Nephron progenitor cell (in vitro differentiated cells): ENCODE measurements at places on chromosomes 6 and 20.
A peak's percentile ranks its signal among the peaks of the same experiment; 100 is the strongest.

DNA sequence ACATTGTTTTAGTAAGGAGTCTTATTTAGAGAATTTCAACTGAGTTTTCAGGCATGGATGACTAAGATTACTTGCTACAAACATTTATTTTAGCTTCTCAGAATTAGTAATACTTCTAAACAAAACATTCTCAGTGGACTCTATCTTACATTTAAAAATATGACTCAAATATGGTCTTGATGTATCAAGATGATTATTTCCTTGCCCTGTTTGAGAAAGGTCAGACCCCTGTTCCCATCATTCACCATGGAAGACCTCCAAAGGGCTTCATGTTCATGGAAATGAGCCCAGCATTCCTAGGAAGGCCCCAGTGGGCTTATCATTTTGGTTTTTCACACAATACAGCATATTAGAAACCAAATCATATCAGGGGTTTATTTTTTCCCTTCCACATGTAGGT lies 24.6 kb upstream of the TRPC4AP start:
- no peak overlapping the region for H3K4me3 ChIP-seq
- no peak overlapping the region for H3K27ac ChIP-seq
- H3K4me1 ChIP-seq, result no peaks in the 10 kb centered on the region
- peaks cover 4% of the 10 kb centered on the region for H3K27me3 ChIP-seq

GRCh38 chr6:164068527-164068926 lies 654.0 kb downstream of the QKI start:
- no peak for DNase-seq
- H3K27ac ChIP-seq, result no peak overlapping the region
- no peak overlapping the region for H3K4me3 ChIP-seq
- no peaks in the 10 kb centered on the region for H3K4me1 ChIP-seq
- no peaks in the 10 kb centered on the region for H3K36me3 ChIP-seq

- H3K27me3 ChIP-seq, result no peaks in the 10 kb centered on the region
- no peak overlapping the region for H3K27ac ChIP-seq
- no peak overlapping the region for H3K4me3 ChIP-seq
- peaks cover 10% of the 10 kb centered on the region for H3K36me3 ChIP-seq
- no peaks in the 10 kb centered on the region for H3K4me1 ChIP-seq
These were observed 310.2 kb downstream of the TSHZ2 start for GRCh38 chr20:53282217-53282955.

DNA sequence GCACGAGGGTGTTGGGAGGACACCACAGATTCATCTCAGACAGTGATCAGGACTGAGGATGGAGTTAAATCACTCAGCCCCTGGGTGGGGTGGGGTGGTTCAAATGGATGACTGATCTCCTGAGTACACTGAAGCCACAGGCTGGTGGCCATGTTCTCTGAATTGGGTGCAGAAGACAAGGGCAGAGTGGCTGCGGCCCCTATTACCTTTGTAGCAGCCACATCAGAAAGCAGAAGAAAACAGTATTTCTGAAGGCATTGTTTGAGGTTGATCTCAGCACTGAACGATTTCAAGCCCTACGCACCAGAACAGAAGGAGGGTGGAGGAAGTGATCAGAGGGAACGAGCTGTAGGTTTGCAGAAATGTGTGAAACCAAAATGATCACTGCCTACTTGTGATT lies 71.6 kb downstream of the SH3BGRL2 start:
- DNase-seq, result no peak
- H3K4me1 ChIP-seq, result peaks cover 6% of the 10 kb centered on the region
- no peaks in the 10 kb centered on the region for H3K27me3 ChIP-seq
- peaks cover 10% of the 10 kb centered on the region for H3K36me3 ChIP-seq
- H3K4me3 ChIP-seq, result no peak overlapping the region

DNA sequence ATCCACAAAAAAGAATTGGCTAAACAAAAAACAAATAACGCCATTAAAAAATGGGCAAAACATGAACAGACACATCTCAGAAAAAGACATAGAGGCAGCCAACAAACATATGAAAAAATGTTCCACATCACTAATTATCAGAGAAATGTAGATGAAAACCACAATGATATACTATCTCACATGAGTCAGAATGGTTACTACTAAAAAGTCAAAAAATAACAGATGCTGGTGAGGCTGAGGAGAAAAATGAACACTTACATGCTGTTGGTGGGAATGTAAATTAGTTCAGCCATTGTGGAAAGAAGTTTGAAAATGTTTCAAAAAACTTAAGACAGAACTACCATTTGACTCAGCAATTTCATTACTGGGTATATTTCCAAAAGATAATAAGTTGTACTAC lies 430.1 kb upstream of the JAG1 start:
- no peak overlapping the region for H3K27ac ChIP-seq
- H3K4me3 ChIP-seq, result no peak overlapping the region
- DNase-seq, result no peak
- peaks cover 4% of the 10 kb centered on the region for H3K4me1 ChIP-seq

- H3K4me1 ChIP-seq, result peaks cover 5% of the 10 kb centered on the region
- H3K27ac ChIP-seq, result no peak overlapping the region
- H3K36me3 ChIP-seq, result no peaks in the 10 kb centered on the region
- no peak for DNase-seq
- no peak overlapping the region for H3K4me3 ChIP-seq
These were observed 75.4 kb upstream of the LAMA2 start for GRCh38 chr6:128807577-128807976.

- H3K4me1 ChIP-seq, result no peaks in the 10 kb centered on the region
- no peak overlapping the region for H3K27ac ChIP-seq
- DNase-seq, result no peak
- H3K4me3 ChIP-seq, result no peak overlapping the region
These were observed 90.2 kb upstream of the CDH4 start for GRCh38 chr20:61161726-61162390.

DNA sequence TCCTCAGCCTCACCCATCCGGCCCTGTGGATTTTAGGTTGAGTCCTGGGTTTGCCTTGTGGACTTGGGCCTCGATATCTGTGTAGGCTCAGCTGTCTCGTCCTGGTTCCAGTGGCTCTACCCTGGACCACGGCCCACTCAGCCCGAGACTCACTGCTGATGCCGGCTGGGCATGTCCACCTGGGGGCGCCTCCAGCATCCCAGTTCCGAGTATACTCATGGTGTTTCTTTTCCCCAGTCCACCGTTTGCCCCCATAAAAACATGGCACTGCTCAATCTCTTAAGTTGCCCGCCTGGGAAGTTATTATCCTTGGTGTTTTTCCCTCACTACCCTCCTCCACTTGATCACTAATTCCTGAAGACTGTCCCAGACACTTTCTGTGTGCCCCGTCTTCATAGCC lies 99.1 kb downstream of the ARID1B start:
- H3K4me3 ChIP-seq, result no peak overlapping the region
- no peak overlapping the region for H3K27ac ChIP-seq
- DNase-seq, result no peak
- H3K27me3 ChIP-seq, result no peaks in the 10 kb centered on the region
- peaks cover 63% of the 10 kb centered on the region for H3K4me1 ChIP-seq

DNA sequence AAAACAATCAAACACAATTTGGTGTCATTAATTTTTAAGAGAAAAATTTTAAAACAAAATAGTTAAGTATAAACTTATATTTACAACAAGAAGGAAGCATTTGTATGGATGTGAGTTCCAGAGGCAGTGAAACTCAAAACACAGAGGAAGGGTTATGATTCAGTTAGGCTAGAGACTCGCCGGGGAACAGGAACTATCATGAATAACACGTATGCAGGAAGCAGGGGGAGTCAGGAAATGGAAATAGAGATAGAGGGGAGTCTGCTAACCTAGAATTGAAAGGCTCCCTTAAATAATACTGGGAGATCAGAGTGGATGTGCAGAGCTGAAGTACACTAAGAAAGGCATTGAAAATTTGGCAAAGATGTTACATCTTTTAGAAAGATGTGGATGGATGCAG lies 14.2 kb upstream of the HLA-DRB1 start:
- no peak overlapping the region for H3K4me3 ChIP-seq
- no peak overlapping the region for H3K27ac ChIP-seq
- peaks cover 5% of the 10 kb centered on the region for H3K27me3 ChIP-seq
- H3K4me1 ChIP-seq, result no peaks in the 10 kb centered on the region
- DNase-seq, result no peak

DNA sequence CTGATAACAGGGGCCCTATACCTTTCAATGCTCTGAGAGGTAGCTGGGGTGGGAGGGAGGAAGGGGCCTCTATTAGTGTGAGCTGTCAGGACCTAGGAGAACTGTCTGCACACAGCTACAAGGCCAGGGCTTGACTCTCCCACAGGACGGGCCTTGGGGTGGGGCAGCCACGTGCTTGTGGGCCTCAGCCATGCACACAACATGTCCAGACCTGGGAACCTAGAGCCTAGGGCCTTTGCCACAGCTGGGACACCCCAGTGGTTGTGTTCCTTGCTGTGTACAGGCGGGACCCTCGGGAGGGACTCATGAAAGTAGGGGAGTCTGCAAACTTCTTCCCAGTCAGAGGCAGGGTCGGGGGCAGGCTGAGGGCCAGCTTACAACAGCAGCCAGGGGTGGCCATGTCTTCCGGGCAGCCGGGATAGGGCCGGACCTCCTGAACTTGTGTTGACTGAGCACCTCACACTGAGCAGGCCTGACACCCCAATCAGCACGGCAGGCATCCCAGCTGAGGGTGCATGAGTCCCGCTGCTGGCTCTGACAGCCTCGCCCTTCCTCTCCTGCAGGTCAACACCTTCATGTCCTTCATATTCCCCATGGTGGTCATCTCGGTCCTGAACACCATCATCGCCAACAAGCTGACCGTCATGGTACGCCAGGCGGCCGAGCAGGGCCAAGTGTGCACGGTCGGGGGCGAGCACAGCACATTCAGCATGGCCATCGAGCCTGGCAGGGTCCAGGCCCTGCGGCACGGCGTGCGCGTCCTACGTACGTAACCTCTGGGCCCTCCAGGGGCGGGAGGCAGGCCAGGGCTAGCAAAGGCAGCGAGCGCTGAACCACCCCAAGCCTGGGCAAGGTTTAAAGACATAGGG lies 41.9 kb upstream of the MRGBP start:
- H3K36me3 ChIP-seq, result no peaks in the 10 kb centered on the region
- H3K4me1 ChIP-seq, result peaks cover 16% of the 10 kb centered on the region
- DNase-seq, result peak; percentile 1
- no peak overlapping the region for H3K4me3 ChIP-seq
- H3K27me3 ChIP-seq, result peaks cover 23% of the 10 kb centered on the region

GRCh38 chr6:163661272-163661671 lies 246.8 kb downstream of the QKI start:
- H3K27ac ChIP-seq, result no peak overlapping the region
- H3K36me3 ChIP-seq, result no peaks in the 10 kb centered on the region
- H3K4me3 ChIP-seq, result no peak overlapping the region
- peaks cover 27% of the 10 kb centered on the region for H3K27me3 ChIP-seq
- no peak for DNase-seq
- H3K4me1 ChIP-seq, result peaks cover 4% of the 10 kb centered on the region

GRCh38 chr6:131117878-131118277 lies 17.4 kb upstream of the AKAP7 start:
- no peaks in the 10 kb centered on the region for H3K36me3 ChIP-seq
- H3K27ac ChIP-seq, result no peak overlapping the region
- DNase-seq, result no peak
- no peak overlapping the region for H3K4me3 ChIP-seq
- peaks cover 5% of the 10 kb centered on the region for H3K4me1 ChIP-seq

- DNase-seq, result no peak
- no peaks in the 10 kb centered on the region for H3K4me1 ChIP-seq
- no peaks in the 10 kb centered on the region for H3K36me3 ChIP-seq
- no peak overlapping the region for H3K27ac ChIP-seq
- H3K4me3 ChIP-seq, result no peak overlapping the region
- no peaks in the 10 kb centered on the region for H3K27me3 ChIP-seq
These were observed 200.5 kb upstream of the HSF2 start for GRCh38 chr6:122198922-122199321.

GRCh38 chr6:25878721-25879322 lies 4.8 kb upstream of the SLC17A3 start:
- no peak overlapping the region for H3K27ac ChIP-seq
- no peak overlapping the region for H3K4me3 ChIP-seq
- H3K4me1 ChIP-seq, result peaks cover 3% of the 10 kb centered on the region
- DNase-seq, result no peak

DNA sequence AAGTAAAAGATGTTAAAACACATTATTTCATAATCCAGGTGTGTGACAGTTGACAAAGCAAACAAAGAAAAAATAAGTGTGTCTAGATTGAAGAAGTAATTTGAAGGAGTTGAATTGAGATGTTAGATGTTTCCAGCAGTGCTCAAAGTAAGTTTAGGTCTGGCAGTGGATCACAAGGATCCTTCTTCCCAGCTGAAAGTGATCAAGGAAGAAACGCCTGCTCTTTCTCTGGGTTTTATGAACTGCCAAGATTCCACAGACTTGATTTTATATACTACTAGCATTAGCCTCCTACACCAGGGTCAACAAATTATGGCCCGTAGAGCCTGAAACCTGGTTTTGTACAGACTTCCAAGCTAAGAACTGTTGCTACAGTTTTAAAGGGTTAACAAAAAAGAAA lies 30.3 kb downstream of the STX7 start:
- H3K27me3 ChIP-seq, result peaks cover 4% of the 10 kb centered on the region
- H3K36me3 ChIP-seq, result peaks cover 10% of the 10 kb centered on the region
- peaks cover 15% of the 10 kb centered on the region for H3K4me1 ChIP-seq
- DNase-seq, result no peak
- H3K27ac ChIP-seq, result no peak overlapping the region

GRCh38 chr20:60993433-60994044 lies 258.5 kb upstream of the CDH4 start:
- H3K36me3 ChIP-seq, result no peaks in the 10 kb centered on the region
- DNase-seq, result no peak
- H3K4me1 ChIP-seq, result no peaks in the 10 kb centered on the region
- no peak overlapping the region for H3K27ac ChIP-seq
- H3K27me3 ChIP-seq, result peaks cover 46% of the 10 kb centered on the region

GRCh38 chr6:20252311-20252710 lies 40.0 kb upstream of the MBOAT1 start:
- no peaks in the 10 kb centered on the region for H3K36me3 ChIP-seq
- no peaks in the 10 kb centered on the region for H3K4me1 ChIP-seq
- DNase-seq, result no peak
- no peak overlapping the region for H3K27ac ChIP-seq

GRCh38 chr20:55668631-55669030 lies 336.7 kb downstream of the CBLN4 start:
- no peak for DNase-seq
- no peaks in the 10 kb centered on the region for H3K36me3 ChIP-seq
- peaks cover 52% of the 10 kb centered on the region for H3K4me1 ChIP-seq
- H3K27me3 ChIP-seq, result peaks cover 2% of the 10 kb centered on the region
- H3K4me3 ChIP-seq, result no peak overlapping the region

GRCh38 chr20:63771046-63771707 lies 31.6 kb downstream of the SLC2A4RG start:
- H3K4me1 ChIP-seq, result peaks cover 28% of the 10 kb centered on the region
- no peak overlapping the region for H3K27ac ChIP-seq
- peaks cover 34% of the 10 kb centered on the region for H3K36me3 ChIP-seq
- DNase-seq, result no peak

- peaks cover 10% of the 10 kb centered on the region for H3K27me3 ChIP-seq
- H3K4me1 ChIP-seq, result peaks cover 19% of the 10 kb centered on the region
- H3K4me3 ChIP-seq, result no peak overlapping the region
- H3K27ac ChIP-seq, result no peak overlapping the region
- no peaks in the 10 kb centered on the region for H3K36me3 ChIP-seq
- no peak for DNase-seq
These were observed 18.2 kb upstream of the SASH1 start for GRCh38 chr6:148324297-148324985.
